ENCODE measurements at places on chromosomes 3 and 15.

DNA sequence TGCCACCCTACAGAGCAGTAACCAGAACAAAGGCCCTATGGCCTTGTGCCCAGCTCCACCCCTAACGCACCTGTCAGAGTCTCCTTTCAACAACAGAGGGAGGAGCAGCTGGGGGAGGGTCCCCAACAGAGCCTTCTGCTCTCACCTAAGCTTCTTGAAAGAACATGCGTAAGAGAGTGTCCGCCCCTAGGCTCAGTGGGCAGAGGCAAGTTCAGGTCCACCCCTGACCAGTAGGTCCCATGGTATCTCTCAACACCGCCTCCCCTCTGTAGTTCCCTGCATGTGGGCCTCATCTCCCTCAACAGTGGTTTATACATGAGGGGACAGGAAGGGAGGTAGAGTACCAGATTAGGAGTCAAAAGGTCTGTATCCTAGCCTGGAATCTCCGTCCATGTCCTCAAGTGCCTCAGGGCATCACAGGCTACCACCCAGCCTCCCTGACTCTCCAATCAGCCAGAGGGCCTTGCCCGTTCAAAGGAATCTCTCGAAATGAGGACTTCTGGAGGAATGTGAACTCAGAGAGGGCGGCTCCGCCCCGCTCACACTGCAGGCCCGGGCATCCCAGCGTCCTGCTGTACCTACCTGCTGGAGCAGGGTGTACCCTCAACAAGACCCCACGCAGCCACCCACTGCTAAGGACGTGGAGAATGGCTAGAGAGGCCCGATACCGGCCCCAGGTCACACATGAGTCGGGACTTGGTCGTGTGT, 680 bp downstream of the POC1A start:
- H3K27me3 ChIP-seq, result no peaks in the 10 kb centered on the region
- peak overlapping the region; percentile 92 for H3K4me3 ChIP-seq
- DNase-seq, result no peak
- peaks cover 19% of the 10 kb centered on the region for H3K4me1 ChIP-seq
- H3K27ac ChIP-seq, result peak overlapping the region; percentile 15
- H3K36me3 ChIP-seq, result peaks cover 10% of the 10 kb centered on the region

DNA sequence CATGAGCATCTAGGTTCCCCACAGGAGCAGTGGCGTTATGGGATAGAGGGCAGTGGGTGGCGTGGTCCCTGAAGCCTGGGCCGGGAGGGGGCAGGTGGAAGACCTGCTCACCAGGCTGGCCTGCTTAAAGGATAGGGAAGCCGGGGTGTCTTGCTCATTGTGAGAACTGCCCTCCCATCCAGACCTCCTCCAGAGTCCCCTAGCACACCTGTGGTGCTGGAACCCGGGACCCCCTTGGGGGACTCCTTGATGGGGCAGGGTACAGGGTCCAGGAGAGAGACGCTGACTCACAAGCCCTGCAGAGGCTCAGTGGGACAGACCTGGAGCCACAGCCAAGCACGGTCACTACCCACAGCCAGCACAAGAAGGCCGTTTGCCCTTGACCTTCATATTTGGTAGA, 2.8 kb upstream of the RHCG start:
- H3K27me3 ChIP-seq, result no peaks in the 10 kb centered on the region
- H3K4me3 ChIP-seq, result no peak overlapping the region
- H3K27ac ChIP-seq, result no peak overlapping the region
- DNase-seq, result no peak
- H3K4me1 ChIP-seq, result peaks cover 18% of the 10 kb centered on the region

DNA sequence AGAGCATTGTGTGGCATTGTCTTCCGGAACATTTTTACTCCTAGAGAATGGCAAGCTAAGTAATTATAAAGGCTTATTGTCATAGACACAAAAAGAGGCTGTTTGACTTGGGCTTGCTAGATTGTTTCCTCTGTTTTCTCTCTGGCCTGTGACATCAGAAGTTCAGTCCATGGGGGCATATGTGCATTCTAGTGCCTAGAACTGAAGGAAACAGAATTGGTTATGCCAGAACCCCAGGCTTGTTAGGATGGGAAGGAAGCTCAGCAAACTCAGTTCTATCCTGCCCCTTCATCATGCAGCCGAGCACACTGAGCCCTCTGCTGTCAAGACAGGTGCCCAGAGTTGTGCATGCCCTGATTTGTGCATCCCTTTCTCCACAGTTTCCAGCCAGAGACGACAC, 131.3 kb downstream of the PDE8A start:
- peaks cover 8% of the 10 kb centered on the region for H3K36me3 ChIP-seq
- H3K4me3 ChIP-seq, result no peak overlapping the region
- H3K27ac ChIP-seq, result no peak overlapping the region
- no peak for DNase-seq
- no peaks in the 10 kb centered on the region for H3K4me1 ChIP-seq
- no peaks in the 10 kb centered on the region for H3K27me3 ChIP-seq

DNA sequence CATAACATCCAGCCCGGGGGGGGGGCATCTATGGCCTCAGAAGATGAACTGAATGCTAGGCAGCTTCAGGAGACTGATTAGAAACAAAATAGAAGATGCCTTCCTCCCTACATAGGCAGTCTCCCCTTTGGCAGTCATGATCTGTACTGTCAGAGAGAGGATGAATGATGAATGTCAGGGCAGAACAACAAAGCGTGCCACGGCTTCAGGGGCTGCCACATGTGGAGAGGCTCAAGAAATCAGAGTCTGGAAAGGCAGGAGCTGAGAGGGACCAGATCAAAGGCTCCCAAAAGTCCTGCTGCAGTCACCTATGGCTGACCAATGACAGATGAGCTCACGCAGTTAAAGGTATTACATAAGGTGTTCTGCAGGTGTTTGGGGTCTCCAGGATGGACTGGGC, 180.4 kb downstream of the UACA start:
- H3K4me3 ChIP-seq, result no peak overlapping the region
- peaks cover 13% of the 10 kb centered on the region for H3K27me3 ChIP-seq
- DNase-seq, result no peak
- peaks cover 11% of the 10 kb centered on the region for H3K4me1 ChIP-seq
- no peaks in the 10 kb centered on the region for H3K36me3 ChIP-seq
- H3K27ac ChIP-seq, result no peak overlapping the region

GRCh38 chr15:71939981-71940588, 129.7 kb downstream of the NR2E3 start:
- no peak overlapping the region for H3K27ac ChIP-seq
- peak; percentile 2 for DNase-seq
- no peaks in the 10 kb centered on the region for H3K4me1 ChIP-seq
- H3K36me3 ChIP-seq, result no peaks in the 10 kb centered on the region
- no peak overlapping the region for H3K4me3 ChIP-seq

GRCh38 chr3:99747915-99748314, 69.7 kb upstream of the CMSS1 start:
- H3K4me1 ChIP-seq, result no peaks in the 10 kb centered on the region
- no peaks in the 10 kb centered on the region for H3K27me3 ChIP-seq
- no peaks in the 10 kb centered on the region for H3K36me3 ChIP-seq
- DNase-seq, result no peak
- H3K27ac ChIP-seq, result no peak overlapping the region
- H3K4me3 ChIP-seq, result no peak overlapping the region

GRCh38 chr3:195133462-195133861, 137.5 kb downstream of the XXYLT1 start:
- H3K4me1 ChIP-seq, result peaks cover 12% of the 10 kb centered on the region
- no peak overlapping the region for H3K4me3 ChIP-seq
- H3K27ac ChIP-seq, result no peak overlapping the region
- no peaks in the 10 kb centered on the region for H3K27me3 ChIP-seq
- peak; percentile 62 for DNase-seq

GRCh38 chr15:78651930-78652615, 11.1 kb upstream of the CHRNB4 start:
- no peak overlapping the region for H3K27ac ChIP-seq
- no peaks in the 10 kb centered on the region for H3K4me1 ChIP-seq
- no peak for DNase-seq
- H3K27me3 ChIP-seq, result no peaks in the 10 kb centered on the region
- H3K36me3 ChIP-seq, result no peaks in the 10 kb centered on the region
